ENCODE measurements at places on chromosomes 13 and 19. TPM values are rescaled to one million over a fixed set of nuclear protein-coding genes. Genes with fewer than 3 reads are reported as not detected.

The UFM1 gene
- total RNA-seq: 30.3 TPM

The LRRC4B gene
- total RNA-seq: 0.26 TPM

The SHISA7 gene
- total RNA-seq: not detected

The CBARP gene
- 3.3 TPM for total RNA-seq

The ZNF836 gene
- total RNA-seq: 8.0 TPM

DNA sequence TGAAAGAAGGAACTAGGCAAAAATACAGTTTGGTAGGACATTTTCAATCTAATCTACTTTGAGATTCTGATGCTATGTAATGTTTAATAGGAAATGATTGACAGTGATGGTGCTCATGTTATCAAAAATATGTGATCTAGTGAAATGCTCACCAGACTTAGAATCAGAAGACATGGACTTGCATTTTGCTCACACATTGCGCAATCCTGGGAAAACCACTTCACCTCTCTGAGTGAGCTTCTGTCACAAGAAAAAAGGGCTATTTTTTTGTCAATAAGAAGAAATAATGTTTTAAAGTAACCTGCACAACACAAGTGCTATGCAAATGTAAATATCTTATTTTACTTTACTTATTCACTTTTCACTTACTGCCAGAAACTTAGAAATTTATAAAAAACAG is 380.9 kb upstream of the HTR2A start:
- H3K4me1 ChIP-seq: peaks cover 9% of the 10 kb centered on the region
- H3K36me3 ChIP-seq: no peaks in the 10 kb centered on the region
- no peak for DNase-seq
- H3K4me3 ChIP-seq: no peak overlapping the region
- H3K27me3 ChIP-seq: no peaks in the 10 kb centered on the region

DNA sequence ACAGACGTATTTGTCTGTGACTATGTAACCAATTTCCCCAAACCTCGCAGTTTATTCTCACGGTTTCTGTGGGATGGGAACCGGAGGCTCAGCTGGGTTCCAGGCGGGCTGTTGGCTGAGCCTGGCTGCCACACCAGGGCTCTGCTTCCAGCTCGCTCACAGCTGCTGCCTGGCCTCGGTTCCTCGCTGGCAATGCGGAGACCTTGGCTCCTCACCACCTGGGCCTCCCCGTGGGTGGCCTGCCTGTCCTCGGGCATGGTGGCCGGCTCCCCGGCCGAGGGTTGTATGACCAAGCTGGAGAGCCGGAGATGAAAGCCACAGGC is 218.9 kb upstream of the MAB21L1 start:
- H3K4me1 ChIP-seq: peaks cover 18% of the 10 kb centered on the region
- H3K36me3 ChIP-seq: no peaks in the 10 kb centered on the region
- no peak for DNase-seq
- no peak overlapping the region for H3K27ac ChIP-seq

- H3K4me1 ChIP-seq: no peaks in the 10 kb centered on the region
- H3K4me3 ChIP-seq: no peak overlapping the region
- no peaks in the 10 kb centered on the region for H3K27me3 ChIP-seq
- H3K36me3 ChIP-seq: no peaks in the 10 kb centered on the region
- no peak overlapping the region for H3K27ac ChIP-seq
- DNase-seq: no peak
Measured at GRCh38 chr13:57552437-57552836, 79.1 kb upstream of the PCDH17 start.

GRCh38 chr13:41835871-41836270 is 125.0 kb downstream of the VWA8 start:
- no peak overlapping the region for H3K27ac ChIP-seq
- H3K4me1 ChIP-seq: peaks cover 15% of the 10 kb centered on the region
- H3K36me3 ChIP-seq: no peaks in the 10 kb centered on the region
- DNase-seq: no peak
- no peaks in the 10 kb centered on the region for H3K27me3 ChIP-seq

DNA sequence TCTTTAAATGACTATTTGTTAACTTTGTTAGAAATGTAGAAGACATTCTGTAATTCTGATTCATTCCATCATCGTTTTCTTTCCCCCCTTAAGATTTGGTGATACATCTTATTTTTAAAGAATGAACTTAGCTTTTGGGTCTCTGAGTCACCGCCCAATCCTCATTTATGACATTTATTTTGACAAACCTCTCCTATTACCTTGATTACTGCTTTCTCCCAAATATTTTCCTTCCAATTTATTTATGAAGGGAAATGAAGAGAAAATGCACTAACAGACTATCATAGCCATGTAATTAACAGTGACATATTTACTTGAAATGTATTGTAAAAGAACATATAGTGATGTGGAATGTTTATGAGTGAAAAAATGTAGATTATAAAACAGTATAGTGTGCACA is 241.6 kb downstream of the DCLK1 start:
- H3K27me3 ChIP-seq: no peaks in the 10 kb centered on the region
- no peak overlapping the region for H3K4me3 ChIP-seq
- peaks cover 49% of the 10 kb centered on the region for H3K4me1 ChIP-seq
- peak; percentile 24 for DNase-seq

- H3K4me3 ChIP-seq: no peak overlapping the region
- H3K4me1 ChIP-seq: no peaks in the 10 kb centered on the region
- no peaks in the 10 kb centered on the region for H3K36me3 ChIP-seq
- H3K27ac ChIP-seq: no peak overlapping the region
- DNase-seq: no peak
Measured at GRCh38 chr13:75120085-75120484, 361.9 kb downstream of the TBC1D4 start.

DNA sequence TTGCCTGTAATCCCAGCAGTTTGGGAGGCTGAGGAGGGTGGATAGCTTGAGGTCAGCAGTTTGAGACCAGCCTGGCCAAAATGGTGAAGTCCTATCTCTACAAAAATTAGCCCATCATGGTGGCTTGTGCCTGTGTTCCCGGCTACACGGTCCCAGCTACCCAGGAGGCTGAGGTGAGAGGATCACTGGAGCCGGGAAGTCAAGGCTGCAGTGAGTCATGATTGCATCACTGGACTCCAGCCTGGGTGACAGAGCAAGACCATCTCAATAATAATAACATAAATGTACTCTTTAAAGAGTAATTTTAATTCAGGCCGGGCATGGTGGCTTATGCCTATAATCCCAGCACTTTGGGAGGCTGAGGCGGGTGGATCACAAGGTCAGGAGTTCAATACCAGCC is 38.7 kb downstream of the SKA3 start:
- H3K4me1 ChIP-seq: peaks cover 24% of the 10 kb centered on the region
- no peak overlapping the region for H3K4me3 ChIP-seq
- no peak overlapping the region for H3K27ac ChIP-seq
- peaks cover 3% of the 10 kb centered on the region for H3K36me3 ChIP-seq
- DNase-seq: peak; percentile 60
- no peaks in the 10 kb centered on the region for H3K27me3 ChIP-seq

- H3K36me3 ChIP-seq: no peaks in the 10 kb centered on the region
- peak overlapping the region; percentile 83 for H3K27ac ChIP-seq
- H3K27me3 ChIP-seq: no peaks in the 10 kb centered on the region
- peaks cover 38% of the 10 kb centered on the region for H3K4me1 ChIP-seq
Measured at GRCh38 chr13:76852986-76853385, 33.2 kb downstream of the KCTD12 start.

GRCh38 chr19:18401580-18402112 is 4.2 kb upstream of the LRRC25 start:
- H3K36me3 ChIP-seq: no peaks in the 10 kb centered on the region
- DNase-seq: peak; percentile 62
- H3K4me3 ChIP-seq: no peak overlapping the region
- peaks cover 10% of the 10 kb centered on the region for H3K4me1 ChIP-seq
- H3K27ac ChIP-seq: no peak overlapping the region

DNA sequence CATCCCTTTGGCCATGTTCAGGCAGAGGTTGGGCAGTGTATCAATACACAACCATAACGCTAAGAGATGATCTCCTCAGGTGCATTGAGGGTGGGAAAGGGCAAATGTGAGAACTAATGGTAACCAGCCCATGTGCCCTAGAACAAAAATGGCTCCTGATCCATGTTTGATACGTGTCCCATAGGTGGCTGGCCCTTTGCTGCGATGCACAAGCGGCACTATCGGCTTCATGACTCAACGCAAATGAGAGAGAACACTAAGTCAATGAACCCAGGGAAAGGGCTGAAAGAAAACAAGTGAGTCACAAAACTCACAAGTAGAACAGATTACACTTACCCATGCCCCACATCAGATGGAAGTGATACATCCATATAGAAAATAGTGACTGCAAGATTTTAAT is 201.7 kb downstream of the ABCC4 start:
- H3K4me1 ChIP-seq: peaks cover 37% of the 10 kb centered on the region
- peaks cover 18% of the 10 kb centered on the region for H3K36me3 ChIP-seq
- H3K27ac ChIP-seq: peak overlapping the region; percentile 100
- peak overlapping the region; percentile 37 for H3K4me3 ChIP-seq

- H3K4me1 ChIP-seq: no peaks in the 10 kb centered on the region
- no peak for DNase-seq
- no peaks in the 10 kb centered on the region for H3K36me3 ChIP-seq
- no peak overlapping the region for H3K4me3 ChIP-seq
- H3K27ac ChIP-seq: no peak overlapping the region
Measured at GRCh38 chr13:89865164-89866064, 1482.1 kb upstream of the MIR17HG start.

DNA sequence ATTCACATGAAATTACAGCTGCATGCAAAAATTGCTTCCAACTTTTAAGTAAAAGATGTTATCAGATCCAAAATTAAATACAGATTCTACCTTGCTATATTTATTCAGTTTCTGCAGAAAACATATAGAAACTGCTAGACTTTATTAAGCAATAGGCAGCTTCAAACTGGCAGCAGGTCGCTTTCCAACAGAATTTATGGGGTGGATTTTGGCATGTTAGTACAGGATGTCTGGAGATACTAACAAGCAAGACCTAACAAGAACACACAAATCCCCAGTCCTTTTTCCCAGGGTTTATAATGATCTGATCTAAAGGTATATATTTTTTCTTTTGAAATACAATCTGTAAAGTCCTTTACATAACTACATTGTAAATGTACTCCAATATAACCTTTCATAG is 27.5 kb downstream of the TBC1D4 start:
- no peak overlapping the region for H3K27ac ChIP-seq
- H3K4me1 ChIP-seq: peaks cover 3% of the 10 kb centered on the region
- no peaks in the 10 kb centered on the region for H3K36me3 ChIP-seq
- no peaks in the 10 kb centered on the region for H3K27me3 ChIP-seq
- no peak overlapping the region for H3K4me3 ChIP-seq
- DNase-seq: no peak

DNA sequence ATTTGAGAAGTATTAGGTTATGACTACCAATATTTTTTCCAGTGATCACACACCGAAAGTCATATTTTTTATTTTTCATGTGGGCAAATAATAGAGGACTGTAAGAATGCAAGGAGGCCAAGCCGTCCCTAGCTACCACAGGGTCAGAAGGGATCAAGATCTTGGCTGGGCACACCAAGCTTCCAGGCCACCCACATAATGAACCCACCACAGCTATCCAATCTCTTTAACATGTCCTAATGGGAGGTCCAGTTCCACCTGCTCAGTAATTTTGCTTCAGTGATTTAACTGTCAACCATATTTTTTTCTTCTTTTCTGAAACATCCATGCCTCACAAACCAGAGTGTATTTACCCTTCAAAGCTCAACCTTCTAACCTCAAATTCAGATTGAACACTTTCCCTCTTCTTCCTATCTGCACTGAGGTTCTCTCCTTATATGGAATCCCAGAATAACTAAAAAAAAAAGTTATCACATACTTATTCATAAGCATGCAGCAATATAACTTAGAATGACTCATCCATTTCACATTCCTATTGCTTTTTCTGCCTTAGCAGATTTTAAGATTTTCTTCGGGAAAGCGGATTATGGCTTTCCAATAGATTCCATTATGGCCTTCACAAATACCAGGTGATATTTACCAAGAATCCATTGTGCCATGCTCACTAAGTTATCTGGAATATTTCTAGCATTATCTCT is 12.2 kb downstream of the ARGLU1 start:
- no peaks in the 10 kb centered on the region for H3K27me3 ChIP-seq
- no peak overlapping the region for H3K27ac ChIP-seq
- peaks cover 61% of the 10 kb centered on the region for H3K36me3 ChIP-seq
- H3K4me3 ChIP-seq: no peak overlapping the region
- DNase-seq: no peak
- no peaks in the 10 kb centered on the region for H3K4me1 ChIP-seq

- H3K36me3 ChIP-seq: peaks cover 12% of the 10 kb centered on the region
- no peaks in the 10 kb centered on the region for H3K27me3 ChIP-seq
- DNase-seq: no peak
Measured at GRCh38 chr19:34675250-34675649, 1.7 kb downstream of the SCGB2B2 start.

GRCh38 chr13:77861741-77862140 is 56.9 kb downstream of the EDNRB start:
- H3K4me3 ChIP-seq: no peak overlapping the region

DNA sequence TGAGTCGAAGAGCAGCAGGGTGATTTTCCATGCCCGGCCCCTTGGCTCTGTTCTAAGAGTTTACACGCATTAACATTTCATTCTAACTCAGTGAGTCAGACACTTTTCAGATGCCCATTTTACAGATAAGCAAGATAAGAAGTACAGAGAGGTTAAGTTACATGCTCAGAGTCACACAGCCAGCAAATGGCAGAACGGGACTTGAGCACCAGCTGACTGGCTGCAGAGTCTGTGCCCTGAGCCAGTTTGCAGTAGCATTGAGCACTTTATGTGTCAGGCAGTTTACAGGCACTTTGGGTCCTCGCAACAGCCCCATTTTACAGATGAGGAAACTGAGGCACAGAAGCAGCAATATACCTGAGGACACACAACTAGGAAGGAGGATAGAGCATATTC is 19.0 kb downstream of the CCDC8 start:
- no peaks in the 10 kb centered on the region for H3K27me3 ChIP-seq
- H3K36me3 ChIP-seq: peaks cover 2% of the 10 kb centered on the region
- no peaks in the 10 kb centered on the region for H3K4me1 ChIP-seq
- no peak overlapping the region for H3K4me3 ChIP-seq

DNA sequence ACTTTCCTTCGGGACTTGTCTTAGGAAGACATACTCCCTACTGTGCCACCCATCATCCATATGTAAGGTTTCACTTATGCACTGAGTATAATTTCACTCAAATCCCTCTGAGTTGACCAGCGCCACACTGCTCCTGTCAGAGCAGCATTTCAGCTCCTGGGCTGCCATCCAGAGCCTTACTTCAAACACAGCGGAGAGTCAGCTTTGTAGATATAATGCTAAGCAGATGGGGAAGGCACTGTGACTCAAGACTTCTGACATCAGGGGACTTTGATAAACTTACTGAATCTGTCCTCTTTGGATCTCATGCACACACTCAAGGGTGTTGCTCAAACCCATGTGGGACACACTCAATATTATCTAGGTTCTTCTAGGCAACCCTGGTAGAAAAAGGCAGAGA is 34.9 kb downstream of the DOCK9 start:
- no peaks in the 10 kb centered on the region for H3K36me3 ChIP-seq
- no peaks in the 10 kb centered on the region for H3K27me3 ChIP-seq
- no peak overlapping the region for H3K4me3 ChIP-seq
- no peak for DNase-seq
- no peaks in the 10 kb centered on the region for H3K4me1 ChIP-seq

Measured in PC-3 (cell line).